HFFc6 (cell line): ENCODE measurements at places on chromosomes 6 and 20. TPM values are rescaled to one million over a fixed set of nuclear protein-coding genes. Genes with fewer than 3 reads are reported as not detected.

Gene GGTLC1
- not detected in 3 replicates for total RNA-seq

- no peak for DNase-seq
Measured at GRCh38 chr6:73523434-73524123, 2.7 kb upstream of the EEF1A1 start.

Gene CLVS2
- total RNA-seq, result not detected in 3 replicates

DNA sequence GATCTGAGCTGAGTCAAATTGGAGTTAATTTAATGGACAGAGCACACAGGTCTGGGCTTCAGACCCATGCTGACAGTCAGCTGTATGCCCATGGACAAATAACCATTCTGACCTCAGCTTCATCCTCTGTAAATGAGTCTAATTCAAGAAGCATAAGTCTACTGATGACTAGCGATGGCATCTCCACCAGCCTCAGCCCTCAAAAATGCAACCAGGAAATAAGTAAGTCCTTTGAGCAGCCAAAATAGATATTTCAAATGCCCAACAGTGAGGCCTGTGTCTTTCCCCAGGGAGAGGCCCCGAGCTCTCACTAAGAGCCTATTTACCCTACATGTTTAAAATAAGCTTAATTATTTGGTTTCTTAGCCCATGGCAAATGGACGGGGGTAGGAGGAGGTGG lies 114.2 kb upstream of the MTHFD1L start:
- peak; percentile 8 for DNase-seq

DNA sequence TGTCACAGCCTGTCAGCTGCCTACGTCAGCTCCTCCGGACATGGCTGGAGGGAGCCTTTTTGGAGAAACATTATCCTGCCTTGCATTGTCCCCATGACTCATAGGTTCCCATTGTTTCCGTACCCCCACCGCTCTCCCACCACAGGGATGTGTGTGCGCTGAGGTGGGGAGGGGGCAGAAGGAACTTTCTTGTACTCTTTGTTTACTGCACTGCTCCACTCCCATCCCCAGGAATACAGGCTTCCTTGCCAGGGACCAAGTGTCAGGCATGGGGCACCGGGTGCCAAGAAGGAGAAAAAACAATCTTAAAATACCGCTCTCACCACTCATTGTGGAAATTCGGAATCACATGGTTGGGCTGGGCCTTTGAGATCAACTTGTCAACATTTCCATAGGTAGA lies 51.0 kb downstream of the KCNK5 start:
- DNase-seq, result no peak

Gene STMND1
- 0.11 TPM in 1 of 3 replicates, not detected in the others for total RNA-seq

- DNase-seq, result no peak
Measured at GRCh38 chr20:57647006-57647932, 27.0 kb upstream of the ZBP1 start.

DNA sequence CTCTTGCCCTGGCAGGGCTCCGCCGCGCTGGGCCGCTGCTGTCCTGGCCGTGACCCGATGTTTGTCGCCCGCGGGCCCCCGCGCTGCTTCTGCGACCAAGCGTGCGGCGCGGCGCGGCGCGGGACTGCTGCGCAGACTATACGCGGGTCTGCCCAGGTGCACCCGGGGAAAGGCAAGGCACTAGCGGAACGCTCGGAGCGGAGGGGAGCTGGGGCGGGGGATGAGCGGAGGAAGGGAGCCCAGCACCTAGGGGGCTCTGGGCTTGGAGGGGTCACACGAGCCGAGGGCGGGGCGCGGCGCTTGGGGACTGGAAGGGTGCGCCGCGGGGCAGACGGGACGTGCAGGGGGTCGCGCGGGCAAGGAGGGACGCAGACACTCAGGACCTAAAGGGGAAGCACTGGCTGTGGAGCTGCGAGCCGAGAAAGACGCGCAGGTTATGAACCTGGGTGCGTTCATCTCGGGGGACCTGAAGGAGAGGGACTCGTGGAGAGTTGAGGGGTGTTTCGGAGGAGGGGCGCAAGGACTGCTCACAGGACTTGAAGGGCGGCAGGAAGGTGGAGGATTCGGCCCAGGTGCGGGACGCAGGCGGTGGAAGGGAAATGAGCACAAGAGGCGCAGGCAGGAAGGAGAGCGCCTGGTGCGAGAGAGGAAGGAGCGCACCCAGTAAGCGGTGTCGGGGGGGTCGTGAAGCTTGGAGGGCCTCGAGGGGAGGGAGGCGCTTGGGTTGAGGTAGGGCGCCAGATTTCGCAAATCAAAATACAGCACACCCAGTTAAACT lies 40.8 kb upstream of the ZNFX1 start:
- DNase-seq, result no peak

Gene ABHD16B
- total RNA-seq, result not detected in 2 replicates

DNA sequence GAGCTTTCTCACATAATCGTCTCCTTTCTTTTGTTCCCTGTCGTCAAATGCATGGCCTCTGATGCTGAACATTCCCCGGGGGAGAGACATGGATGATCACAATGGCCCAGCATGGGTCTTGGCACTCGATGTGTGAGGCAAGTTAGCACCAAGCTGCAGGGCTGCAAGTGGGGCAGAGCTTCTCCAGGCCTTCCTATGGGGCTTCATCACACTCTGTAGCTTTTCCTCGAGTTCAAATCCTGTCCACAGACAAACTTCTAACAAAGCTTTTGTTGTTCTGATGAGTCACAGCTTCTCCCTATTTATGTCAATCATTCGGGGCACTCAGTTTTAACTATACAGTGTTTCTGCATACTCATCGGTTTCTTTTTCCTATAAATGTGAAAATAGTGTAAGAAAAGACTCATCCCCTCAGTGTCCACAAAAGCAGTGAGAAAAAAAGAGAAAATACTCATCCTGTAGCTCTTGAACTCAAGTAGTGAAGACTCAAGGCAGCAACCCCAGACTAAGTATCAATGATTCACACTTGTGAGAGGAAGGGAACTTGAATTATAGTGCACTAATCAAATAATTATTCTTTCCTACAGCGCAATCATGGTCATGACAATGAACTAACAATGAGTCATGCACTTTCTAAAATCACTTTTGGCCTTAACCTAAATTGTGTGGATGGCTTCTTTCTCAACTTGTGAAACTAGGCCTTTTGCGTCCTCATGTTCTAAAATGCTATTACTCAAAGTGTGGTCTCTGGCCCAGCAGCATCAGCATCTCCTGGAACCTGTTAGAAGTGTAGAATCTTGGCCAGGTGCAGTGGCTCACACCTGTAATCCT lies 68.4 kb upstream of the NOX3 start:
- peak; percentile 76 for DNase-seq

- no peak for DNase-seq
Measured at GRCh38 chr6:78832091-78832808, 35.1 kb upstream of the IRAK1BP1 start.

GRCh38 chr20:62104791-62105345 lies 17.4 kb upstream of the LSM14B start:
- DNase-seq, result peak; percentile 54

Gene RIPOR3
- total RNA-seq, result 0.12 to 0.24 TPM in 2 of 3 replicates, not detected in the other

Gene OOEP
- total RNA-seq, result not detected in 2 replicates

Gene SRSF12
- total RNA-seq, result not detected in 3 replicates

DNA sequence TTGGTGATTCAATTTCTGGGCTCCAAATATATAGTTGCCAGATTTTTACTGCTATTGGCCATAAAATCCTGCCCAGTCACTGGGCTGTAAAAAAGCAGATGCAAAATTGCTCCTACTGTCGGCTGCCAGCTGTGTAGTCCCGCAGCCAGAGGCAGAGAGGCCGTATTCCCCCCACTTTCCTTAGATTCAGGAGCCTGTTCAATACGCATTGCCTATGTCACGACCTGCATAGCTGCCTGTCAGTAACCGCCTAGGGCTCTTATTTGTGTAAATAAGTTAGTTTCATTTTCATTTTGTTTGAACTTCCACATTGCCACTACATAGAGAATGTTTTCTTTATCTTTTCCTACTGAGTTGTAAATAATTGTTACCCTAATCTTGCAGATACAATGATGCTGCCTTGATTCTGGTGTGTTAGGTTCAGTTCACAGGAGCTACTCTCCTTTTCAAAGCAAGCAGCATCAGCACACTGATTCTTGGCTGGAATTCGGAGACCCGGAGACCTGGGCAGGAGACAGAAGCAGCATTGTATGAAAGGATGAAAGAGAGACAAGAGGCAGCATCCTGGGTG lies 46.0 kb upstream of the UST start:
- DNase-seq, result peak; percentile 18

Gene MOXD1
- 94.5 to 174 TPM (median 121 TPM) in 3 replicates for total RNA-seq

- no peak for DNase-seq
Measured at GRCh38 chr6:36863670-36864540, 10.7 kb downstream of the PPIL1 start.

- DNase-seq, result no peak
Measured at GRCh38 chr6:158868890-158869825, 50.0 kb upstream of the EZR start.

- DNase-seq, result no peak
Measured at GRCh38 chr6:130212215-130212874, 10.4 kb downstream of the SAMD3 start.

GRCh38 chr6:157322792-157323254 lies 496 bp downstream of the TMEM242 start:
- peak; percentile 81 for DNase-seq

Gene RAMACL
- total RNA-seq, result 2.2 to 2.9 TPM (median 2.7 TPM) in 3 replicates

Gene PTGIS
- not detected in 3 replicates for total RNA-seq

GRCh38 chr6:122042380-122042779 lies 357.1 kb upstream of the HSF2 start:
- no peak for DNase-seq

DNA sequence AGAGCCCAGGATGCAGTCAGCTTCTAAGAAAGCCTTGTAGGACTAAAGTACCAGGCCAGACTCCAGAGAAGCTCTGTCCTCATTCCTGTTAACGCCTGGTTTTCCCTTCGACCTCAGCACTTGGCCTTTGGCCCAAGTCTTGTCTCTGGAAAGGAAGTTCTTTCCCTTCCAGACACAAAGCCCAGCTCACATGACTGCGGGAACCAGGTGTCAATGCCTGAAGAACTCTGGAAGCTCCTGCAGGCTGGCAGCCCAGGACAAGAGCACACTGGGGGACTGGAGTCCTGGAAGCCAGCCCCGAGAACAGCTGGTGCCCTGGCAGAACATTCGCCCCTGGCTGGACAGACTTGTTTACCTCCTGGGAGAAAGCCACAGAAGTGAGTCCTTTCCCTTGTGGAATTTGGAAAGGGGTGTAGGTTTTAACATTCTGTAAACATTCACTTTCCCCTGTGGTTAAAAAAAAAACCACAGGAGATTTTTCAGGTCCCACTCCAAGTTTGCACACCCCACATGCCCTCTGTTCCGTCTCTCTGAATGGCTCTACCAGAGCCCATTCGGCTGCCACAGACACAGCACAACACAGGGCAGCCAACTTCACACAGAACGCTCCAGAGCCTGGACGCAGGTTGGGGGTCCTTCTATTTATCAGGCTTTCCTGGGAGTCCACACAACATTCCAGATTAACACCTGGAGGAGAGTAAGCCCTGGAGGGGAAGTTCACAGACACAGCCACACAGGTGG lies 18.1 kb downstream of the ACSS1 start:
- no peak for DNase-seq

GRCh38 chr20:13397300-13397724 lies 176.2 kb downstream of the ISM1 start:
- DNase-seq, result peak; percentile 47

DNA sequence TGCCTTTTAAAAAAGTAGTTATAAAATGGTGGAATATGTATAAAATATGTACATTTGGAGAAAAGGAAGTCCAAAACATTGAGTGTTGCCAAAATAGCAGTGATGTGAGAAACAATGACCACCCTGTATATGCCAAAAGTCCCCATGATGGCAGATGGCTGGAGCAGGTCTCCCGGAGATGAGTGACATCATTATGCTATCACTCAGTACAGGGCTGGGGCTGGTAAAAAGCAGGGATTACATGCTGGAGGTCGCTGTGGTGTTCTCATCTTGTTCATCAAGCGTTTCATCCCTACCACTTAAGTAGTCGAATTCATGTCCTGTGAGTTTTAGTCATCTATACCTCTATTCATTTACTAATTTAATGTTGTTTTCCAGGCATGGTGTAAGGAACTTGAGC lies 315.3 kb upstream of the SLC35B3 start:
- DNase-seq, result no peak

DNA sequence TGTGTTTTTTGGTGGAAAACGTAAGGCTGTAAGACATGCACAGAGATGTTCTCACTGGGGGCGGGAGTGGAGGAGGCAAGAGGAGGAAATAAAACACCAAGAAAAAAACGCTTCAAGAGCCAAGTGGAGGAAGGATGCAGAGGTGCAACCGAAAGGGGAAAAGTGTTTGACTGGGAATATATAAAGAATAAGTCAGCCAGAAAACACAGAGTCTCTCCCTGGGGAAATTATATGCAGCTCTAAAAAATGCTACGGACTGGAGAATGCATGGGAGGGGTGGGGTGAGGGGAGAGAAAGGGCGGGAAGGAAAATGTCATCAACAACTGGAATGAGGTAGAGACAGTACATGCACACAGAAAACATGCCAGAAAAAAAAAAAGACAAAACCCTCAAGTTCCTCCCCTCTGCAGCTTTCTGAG lies 133.5 kb downstream of the SCML4 start:
- no peak for DNase-seq

- DNase-seq, result no peak
Measured at GRCh38 chr6:170248111-170248805, 42.6 kb downstream of the DLL1 start.

DNA sequence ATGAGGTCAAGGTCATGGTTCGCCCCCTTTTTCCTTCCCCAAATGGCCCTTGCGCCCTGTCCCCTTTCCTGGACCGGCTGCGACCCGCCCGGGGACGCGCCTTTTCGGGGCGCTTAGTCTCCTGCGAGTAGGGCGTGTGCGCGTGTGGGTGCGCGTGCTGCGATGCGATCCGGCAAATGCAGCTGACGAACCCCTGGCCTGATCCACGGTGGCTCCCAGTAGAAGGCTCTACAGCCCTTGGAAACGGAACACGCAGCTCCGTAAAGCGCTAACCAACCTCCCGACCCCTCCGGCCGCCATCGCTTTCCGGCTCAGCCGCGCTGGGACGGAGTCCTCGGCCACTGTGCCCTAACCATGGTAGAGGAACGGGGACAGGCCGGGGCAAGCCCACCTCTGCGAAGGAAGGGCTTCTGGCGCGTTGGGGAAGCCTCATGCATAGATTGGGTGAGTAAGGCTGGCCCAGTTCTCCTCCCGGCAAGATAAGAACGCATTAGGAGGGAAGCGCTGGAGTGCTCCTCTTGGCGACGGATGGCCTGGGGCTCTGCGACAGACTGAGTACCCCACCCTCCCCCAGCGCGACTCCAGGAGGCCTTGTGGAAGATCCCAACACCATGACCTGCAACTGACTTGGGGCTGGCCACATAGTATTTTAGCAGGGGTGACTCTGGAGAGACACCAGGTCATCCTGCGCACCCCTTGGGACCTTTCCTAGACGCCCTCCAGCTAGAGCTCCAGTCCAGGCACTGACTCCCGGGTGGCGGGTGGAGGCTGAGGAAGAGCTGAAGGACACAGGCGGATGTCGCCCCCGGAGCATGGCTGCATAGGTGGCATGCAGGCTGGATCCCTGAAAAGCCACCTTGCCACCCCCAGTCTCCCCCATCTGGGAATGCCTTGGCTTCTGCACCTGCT lies 1.1 kb upstream of the SLC4A11 start:
- no peak for DNase-seq

GRCh38 chr20:57025666-57026224 lies 240.7 kb downstream of the BMP7 start:
- no peak for DNase-seq
